ENCODE measurements at places on chromosomes 2 and 18.
A peak's percentile ranks its signal among the peaks of the same experiment; 100 is the strongest.

- DNase-seq, result no peak
These were observed 145.3 kb downstream of the SP3 start for GRCh38 chr2:173819852-173820251.

GRCh38 chr18:2657788-2658458, 2.4 kb downstream of the SMCHD1 start:
- no peak for DNase-seq

DNA sequence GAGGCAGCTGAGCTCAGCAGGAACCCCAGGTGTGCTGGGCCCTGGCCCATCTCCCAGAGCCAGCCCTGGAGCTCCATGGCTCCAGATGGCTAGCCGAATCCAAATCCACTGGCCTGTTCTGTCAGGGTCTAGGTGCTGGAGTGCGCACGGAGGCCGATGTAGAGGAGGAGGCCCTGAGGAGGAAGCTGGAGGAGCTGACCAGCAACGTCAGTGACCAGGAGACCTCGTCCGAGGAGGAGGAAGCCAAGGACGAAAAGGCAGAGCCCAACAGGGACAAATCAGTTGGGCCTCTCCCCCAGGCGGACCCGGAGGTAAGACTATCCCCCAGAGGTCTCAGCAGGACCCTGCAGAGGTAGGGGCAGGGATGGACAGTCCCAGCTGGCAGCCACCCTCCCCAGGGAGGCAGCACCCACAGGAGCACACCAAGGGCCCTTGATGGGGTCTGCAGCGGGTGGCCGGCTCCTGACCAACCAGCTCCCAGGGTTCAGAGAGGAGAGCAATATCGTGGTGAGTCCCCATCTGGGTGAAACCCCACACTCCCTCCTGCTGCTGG, 26.1 kb upstream of the PRLH start:
- no peak for DNase-seq

DNA sequence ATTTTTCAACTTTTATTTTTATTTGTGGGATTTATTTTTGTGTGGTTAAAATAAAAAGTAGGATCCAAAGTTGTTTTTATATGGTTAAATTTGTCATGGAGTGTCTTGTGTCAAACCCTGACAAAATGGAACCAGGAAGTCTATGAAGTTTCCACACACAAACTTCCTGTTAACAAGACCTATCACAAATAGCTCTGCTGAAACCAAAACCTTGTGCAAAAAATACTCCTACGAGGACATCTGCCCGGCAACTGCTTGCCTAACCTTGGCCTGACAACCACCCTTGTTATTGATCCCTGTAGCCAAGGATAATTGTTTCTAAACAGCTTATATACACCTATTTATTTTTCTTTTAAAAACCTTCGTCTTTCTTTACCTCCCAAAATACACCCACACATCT, 389.6 kb downstream of the TRIB2 start:
- DNase-seq, result no peak

GRCh38 chr2:48545244-48545643, 15.3 kb downstream of the STON1 start:
- DNase-seq, result no peak

- DNase-seq, result no peak
These were observed 25.2 kb downstream of the RTN4 start for GRCh38 chr2:55025082-55025481.

DNA sequence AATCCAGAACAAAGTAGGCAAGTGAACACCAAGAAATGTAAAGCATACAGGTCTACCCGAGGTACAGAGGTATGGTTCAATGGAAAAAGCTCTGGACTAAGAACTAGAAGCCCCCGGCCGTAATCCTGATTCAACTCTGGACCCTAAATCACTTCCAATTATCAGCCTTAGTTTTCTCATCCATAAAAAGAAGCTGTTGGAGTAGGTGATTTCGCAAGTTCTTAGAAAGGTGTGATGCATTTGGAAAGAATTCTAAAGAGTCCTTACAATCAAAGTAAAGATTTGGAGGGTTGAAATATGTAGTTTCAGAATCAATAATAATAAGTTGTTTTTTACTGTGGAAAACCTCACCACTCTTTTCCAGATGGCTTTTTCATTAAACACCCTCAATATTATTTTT, 622.1 kb upstream of the ID2 start:
- no peak for DNase-seq

DNA sequence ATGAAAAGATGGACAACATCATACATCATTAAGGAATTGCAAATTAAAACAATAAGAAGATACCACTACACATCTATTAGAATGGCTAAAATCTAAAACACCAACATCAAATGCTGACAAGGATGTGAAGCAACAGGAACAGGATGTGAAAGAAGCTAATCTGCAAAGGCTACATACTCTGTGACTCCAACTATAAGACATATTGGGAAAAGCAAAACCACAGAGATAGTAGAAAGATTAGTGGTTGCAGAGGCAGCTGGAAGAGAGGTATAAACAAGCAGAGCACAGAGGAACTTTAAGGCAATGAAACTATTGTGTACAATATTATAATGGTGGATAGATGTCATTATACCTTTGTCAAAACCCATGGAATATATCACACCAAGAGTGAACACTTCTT, 393.7 kb upstream of the RAB6C start:
- no peak for DNase-seq

DNA sequence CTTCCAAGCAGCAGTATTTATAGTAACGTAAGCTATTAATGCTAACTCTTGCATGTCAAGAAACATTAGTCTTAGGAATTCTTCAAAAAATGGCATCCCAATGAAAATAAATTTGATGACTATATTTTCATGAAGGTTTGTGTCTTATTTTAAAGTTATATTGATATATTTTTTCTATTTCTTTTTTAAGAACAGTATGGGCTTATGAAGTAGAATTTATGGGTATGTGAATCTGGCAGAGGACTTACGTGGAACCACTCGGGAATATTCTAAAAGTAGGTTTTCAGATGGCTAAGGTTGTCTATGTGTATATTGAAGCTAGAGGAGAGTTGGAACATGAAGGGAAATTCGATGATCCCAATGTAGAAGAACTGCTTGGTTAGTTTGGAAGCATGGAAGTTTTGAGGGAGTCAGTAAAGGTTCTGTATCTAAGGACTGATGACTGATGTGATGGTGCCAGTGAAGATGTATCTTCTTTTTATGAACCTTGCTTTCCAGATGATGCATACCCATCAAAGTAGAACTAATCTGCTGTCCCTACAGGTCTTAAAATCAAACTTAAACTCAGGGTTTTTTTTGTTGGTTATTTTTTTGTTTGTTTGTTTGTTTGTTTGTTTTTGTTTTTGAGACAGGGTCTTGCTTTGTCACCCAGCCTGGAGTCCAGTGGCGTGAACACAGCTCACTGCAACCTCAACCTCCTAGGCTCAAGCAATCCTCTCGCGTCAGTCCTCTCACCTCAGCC, 39.5 kb downstream of the DDX1 start:
- DNase-seq, result no peak

GRCh38 chr2:31428001-31428418, 13.5 kb upstream of the XDH start:
- DNase-seq, result no peak

DNA sequence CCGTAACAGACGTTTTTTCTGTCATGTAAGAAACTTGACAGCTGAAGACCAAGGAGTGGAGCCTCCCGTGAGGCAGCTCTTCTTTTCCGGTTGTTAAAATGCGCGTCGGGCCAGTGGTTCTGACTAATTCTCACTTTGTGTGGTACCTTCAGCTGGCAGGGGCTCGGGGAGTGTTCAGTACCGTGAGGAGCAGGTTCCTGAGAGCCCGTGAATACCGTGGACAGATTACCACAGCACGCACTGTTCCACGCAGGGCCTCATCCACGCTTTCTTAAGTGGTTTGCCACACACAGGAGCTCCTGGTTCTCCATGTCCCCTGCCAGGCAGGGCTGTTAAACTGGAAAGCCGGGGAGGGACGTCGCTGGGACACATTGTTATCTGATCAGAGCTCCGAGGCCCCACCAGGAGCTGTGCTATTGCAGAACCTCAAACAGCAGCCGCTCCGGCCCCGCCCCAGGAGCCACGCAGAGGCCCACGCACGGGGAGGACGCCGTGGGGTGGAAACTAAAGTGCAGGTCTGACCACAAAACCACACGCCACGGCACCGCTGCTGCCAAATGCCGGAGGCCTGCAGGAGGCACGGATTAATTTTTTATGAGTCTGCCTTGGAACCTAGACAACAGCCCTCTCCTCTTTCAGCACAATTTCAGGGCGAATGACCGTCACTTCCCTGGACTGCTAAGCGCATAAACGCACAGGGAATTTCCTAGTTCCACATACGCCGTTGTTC, 43.3 kb downstream of the NFATC1 start:
- DNase-seq, result no peak

DNA sequence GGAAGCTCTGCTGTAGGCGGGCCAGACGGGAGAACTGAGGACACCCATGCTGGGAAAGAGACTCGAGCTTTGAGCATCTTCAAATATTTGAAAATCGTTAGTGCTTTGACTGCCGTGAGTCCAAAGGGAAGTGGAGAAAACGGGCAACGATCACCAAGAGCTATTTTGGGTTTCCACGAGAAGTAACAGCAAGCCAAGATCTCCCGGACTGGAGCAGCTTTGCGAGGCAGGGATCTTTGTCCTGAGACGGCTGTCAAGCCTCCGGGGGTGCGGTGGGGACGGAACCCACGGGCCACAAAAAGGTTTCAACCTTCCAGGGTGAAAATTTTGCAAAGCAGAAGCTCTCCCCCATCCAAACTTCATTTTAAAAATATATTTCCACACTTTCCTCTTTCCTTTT, 195.8 kb downstream of the NDUFA10 start:
- no peak for DNase-seq

GRCh38 chr2:198162276-198162675, 357.9 kb downstream of the PLCL1 start:
- DNase-seq, result no peak

DNA sequence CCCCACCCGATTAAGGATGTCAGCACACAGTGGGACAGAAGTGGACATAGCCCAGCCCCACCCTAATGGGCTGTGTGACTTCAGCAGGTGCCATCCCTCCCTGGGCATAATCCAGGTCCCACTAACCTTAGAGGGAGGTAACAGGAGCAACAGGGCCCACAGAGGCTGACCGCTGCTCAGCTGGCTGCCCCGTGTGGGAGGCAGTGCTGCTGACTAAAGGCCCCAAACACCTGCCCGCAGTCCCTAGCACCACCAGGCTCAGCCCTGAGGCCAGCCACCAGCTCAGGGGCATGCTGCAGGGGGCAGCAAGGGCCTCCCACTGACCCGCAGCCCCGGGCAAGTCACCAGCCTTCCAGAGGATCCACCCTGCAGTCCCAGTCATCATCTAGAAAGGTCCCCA, 14.6 kb downstream of the BIN1 start:
- no peak for DNase-seq

GRCh38 chr18:63284827-63285733, 34.5 kb downstream of the BCL2 start:
- DNase-seq, result peak; percentile 66

DNA sequence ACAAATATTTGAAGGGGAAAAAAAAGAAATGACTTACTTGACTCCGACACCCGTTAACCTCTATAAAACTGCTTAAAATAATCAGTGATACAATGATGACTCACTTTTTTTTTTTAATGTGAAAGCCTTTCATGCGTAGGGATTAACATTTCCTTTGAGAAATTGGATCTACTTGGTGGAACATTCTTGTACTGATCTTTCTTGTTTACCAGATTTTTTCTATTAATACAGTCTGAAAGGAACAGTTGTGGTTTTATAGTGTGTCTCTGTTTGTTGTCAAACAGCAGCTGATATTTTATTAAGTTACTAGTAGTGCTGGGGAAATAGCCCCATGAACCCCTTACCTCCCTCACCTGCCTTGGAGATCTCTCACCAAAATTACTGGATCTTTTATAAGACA, 40.2 kb upstream of the NEB start:
- DNase-seq, result no peak

- no peak for DNase-seq
These were observed 19.9 kb upstream of the IL1RL1 start for GRCh38 chr2:102291319-102292075.

DNA sequence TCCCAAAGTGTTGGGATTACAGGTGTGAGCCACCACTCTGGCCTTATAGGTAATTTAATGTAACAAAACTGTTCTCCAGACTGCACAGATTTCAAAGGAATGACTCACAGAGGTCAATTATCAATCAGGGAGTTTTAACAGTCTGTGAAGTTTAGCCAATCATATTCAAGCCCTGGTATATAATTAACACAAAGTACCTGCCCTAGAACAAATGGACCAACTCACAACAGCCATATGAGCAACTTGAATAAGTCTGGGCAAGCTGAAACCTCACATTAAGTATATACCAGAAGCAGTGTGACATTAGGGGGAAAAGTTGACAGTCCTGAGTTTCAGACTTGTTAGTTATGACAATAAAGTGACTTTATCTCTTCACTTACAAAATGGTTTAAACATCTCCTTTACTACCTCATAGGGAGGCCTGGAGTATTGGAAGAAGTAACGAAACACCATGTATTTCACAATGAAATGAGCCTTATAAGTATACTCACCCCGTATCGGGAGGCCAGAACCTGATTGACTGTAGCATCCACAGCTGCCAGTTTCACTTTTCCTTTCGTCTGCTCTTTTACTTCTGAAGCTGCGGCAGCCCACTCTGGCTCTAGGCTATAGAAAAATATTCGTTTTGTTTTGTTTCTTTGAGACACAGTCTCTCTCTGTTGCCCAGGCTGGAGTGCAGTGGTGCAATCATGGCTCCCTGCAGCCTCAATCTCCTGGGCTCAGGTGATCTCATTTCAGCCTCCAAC, 22.2 kb downstream of the PDIA6 start:
- DNase-seq, result no peak

DNA sequence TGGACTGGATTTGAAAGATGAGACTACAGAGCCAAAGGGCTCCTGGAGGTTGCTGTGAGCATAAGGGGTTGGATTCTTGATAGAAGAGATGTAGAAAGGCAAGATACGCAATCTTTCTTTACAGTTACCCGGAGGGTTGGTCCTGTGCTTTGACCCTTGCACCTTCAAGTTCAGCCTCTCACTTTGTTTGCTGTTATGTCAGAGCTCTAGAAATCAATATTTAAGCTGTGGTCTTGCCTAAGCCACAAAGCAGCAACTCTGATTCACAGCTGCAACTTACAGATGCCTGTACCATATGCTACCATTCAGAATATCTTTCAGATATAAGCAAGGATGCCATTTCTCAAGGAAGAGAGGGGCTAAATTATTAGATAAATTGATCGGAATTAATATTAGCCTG, 943.1 kb upstream of the LRRTM1 start:
- peak; percentile 15 for DNase-seq

DNA sequence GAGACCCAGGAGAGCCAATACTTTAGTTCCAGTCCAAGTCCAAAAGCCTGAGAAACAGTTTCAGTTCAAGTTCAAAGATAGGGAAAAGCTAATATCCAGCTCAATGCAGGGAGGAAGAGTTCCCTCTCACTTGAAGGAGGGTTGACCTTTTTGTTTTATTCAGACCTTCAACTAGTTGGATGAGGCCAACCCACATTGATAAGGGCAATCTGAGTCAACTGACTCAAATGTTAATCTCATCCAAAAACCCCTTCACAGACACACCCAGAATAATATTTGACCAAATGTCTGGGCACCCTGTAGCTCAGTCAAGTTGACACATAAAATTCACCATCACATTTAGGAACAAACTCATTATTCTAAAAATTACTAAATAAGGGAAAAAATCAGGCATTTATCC, 246.8 kb downstream of the METTL4 start:
- no peak for DNase-seq
